ENCODE measurements at places on chromosomes 11 and 22.

- no peak for DNase-seq
Measured at GRCh38 chr11:3124821-3125220, 40.3 kb downstream of the OSBPL5 start.

DNA sequence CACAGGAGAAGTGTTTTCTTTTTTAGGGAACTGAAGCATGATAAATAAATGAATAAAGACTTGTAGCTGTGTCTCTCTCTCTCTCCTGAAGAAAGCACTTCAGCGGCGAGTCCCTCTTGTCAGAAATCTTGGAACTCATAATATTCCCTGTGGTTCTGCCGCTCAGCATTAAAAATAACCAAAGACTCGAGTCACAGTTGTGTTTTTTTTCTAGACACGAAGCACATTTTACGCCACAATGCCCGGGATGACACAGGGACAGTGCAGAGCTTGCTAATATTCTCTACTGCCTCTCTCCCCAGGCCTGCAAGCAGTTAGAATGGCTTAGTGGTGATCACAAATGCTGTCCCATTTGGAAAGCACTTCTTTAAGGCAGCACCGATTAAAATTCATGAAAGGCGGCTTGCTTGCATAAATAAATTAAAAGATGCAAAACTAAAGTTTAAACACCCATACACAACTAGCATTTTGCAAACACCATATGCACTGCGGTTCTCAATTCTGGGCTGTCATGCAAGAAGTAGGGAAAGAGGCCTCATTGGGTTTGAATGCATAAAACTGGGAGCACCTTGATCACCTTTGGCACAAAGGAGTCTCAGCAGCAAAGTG is 597.4 kb downstream of the SOX6 start:
- no peak for DNase-seq

- DNase-seq = no peak
Measured at GRCh38 chr11:72244361-72245262, 636 bp upstream of the PHOX2A start.

GRCh38 chr11:65169164-65169641 is 830 bp upstream of the SPDYC start:
- peak; percentile 52 for DNase-seq

- DNase-seq = no peak
Measured at GRCh38 chr11:104487046-104487806, 323.3 kb upstream of the PDGFD start.

- no peak for DNase-seq
Measured at GRCh38 chr11:10628508-10629236, 60.2 kb upstream of the LYVE1 start.

DNA sequence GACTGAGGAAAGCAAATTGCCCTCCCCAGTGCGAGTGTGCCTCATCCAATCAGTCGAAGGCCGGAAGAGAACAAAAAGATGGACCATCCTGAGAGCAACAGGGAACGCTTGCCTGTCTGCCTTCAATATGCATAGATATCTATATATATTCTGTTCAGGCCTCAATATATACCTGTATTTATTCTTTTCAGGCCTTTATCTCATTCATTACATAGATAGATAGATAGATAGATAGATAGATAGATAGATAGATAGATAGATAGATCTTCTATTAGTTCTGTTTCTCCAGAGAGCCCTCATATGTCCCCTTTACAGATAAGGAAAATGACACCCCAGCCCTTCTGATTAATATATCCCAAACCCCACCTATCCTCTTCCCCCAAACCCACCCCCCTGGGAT is 55.1 kb upstream of the LMO2 start:
- no peak for DNase-seq

GRCh38 chr11:32464078-32464477 is 28.7 kb upstream of the WT1 start:
- DNase-seq = no peak

DNA sequence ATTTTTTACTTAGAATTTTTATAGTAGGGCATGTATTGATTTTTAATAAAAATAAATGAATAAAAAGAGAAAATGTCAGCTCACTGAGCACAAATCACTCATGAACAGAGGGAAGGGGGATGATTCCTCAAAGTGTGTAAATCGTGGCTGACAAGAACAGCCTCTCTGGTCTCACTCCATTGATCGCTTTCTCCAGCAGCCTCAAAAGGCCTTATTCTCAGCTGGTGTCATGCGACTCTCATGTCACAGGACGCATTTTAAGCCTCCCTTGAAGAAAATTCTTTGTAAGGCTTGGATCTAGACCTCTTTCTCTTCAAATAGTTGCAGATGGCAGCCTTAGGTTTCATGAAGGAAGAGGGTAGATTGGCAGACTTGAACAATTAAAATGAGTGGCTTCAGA is 33.9 kb upstream of the SLC5A12 start:
- DNase-seq = no peak

DNA sequence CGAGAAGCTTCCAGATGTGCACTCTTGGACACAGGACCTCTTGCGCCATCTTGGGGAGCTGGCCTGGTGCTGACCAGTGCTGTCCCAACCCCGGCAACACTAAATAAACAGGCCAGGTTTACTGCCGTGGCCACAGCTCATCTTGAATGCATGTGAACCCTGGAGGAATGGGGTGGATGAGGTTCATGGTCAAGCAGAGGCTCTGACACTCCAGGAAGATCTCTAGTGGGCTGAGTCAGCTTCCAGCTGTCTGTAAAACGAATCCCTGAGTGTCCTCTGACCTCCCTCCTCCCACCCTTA is 51.8 kb downstream of the ALX4 start:
- DNase-seq = no peak

- DNase-seq = no peak
Measured at GRCh38 chr11:114562166-114562916, 2.7 kb upstream of the NXPE1 start.

- peak; percentile 40 for DNase-seq
Measured at GRCh38 chr11:14554959-14555358, 34.8 kb upstream of the PSMA1 start.

- DNase-seq = no peak
Measured at GRCh38 chr22:21876486-21877176, 9.2 kb upstream of the MAPK1 start.

DNA sequence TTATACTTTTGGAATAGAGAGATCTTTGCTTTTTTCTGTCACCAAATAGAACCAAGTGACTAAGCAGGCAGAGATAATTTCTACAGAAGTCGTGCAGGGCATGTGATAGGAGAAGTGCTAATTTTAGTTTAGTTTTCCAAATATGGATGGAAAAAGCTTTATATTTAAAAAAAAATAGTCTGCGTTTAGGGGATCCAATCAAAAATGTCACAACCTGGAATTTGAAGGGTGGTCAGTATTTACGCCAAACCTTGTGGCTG is 165.7 kb downstream of the LDLRAD3 start:
- no peak for DNase-seq

DNA sequence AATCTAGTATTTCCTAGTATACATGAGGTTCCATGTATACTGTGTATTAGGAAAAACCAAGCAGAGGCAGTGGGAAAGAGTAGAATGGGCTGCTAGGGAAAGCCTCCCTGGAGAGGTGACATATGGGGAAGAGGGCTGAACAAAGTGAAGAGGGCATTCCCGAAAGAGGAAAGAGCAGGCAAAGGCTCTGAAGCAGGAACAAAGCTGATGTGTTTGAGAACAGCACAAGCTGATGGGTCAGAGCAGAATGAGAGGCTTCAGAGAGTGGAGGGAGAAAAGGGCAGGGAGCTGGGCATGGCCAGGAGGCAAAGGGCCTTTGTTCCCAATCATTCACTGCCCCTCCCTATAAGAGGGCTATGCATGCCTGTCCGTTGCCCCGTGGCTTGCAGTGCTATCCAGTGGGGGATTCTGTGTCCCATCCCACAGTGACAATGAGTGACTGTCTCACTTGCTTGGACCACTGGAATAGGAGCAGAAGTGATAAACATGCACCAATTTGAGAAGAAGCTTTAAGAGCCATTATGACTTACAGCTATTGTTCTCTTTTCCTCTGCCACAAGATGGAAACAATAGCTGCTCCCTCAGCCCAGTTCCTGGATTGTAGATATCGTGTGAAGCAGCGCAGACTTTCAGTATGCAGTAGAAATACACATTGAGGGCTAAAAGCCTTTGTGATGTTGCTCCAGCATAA is 39.6 kb downstream of the GALNT18 start:
- DNase-seq = no peak

DNA sequence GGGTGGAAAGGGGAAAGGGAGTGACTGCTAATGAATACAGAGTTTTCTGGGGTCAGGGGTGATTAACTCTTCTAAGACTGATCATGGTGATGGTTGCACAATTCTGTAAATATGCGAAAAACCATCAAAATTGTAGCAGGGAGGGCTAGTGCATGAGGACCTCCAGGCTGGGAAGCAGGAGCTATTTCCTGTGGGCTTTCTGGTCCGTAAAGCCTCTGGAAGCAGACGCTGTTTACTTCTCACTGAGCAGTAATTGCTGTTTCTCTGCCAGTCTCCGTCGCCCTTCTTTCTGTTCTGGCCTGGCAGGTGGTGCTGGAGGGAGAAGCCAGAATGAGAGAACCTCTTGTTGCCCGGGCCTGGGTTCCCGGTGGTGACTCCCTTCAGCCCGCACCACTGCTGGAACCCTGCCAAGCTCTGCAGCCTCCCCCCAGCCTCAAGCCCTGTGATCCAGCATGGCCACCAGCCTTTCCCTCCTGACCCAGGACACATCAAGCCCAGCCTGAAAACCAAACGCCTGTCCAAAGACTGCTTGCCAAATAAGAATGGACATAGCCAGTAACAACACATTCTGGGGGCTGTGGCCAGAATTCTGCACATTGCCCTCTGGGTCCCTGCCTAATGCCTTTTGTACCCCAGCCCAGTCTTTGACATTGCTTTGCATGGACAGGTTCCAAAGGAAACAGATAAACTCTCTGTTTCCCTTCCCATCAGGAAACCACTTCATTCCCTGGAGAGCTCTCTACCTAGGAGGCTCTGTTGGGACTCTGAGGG is 201.0 kb upstream of the NAV2 start:
- no peak for DNase-seq

GRCh38 chr11:75421902-75422247 is 11.1 kb downstream of the KLHL35 start:
- no peak for DNase-seq

DNA sequence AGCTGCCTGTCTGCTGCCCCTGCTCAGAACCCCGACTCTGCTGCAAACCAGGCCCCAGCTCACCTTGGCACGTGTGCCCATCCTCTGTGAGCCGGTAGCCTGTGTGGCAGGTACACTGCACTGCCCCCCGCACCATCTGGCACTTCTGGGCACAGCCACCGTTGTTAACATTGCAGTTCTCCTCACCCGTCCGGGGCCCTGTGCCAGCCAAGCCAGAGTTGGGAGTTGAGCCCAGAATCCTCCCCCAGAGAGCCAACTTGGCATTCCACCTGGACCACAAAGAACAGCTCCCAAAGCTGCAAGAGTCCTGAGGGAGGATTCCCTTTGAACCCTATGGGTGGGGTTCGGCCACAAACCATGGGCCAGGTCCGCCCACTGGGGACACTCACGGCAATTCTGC is 22.5 kb downstream of the LRP4 start:
- no peak for DNase-seq

DNA sequence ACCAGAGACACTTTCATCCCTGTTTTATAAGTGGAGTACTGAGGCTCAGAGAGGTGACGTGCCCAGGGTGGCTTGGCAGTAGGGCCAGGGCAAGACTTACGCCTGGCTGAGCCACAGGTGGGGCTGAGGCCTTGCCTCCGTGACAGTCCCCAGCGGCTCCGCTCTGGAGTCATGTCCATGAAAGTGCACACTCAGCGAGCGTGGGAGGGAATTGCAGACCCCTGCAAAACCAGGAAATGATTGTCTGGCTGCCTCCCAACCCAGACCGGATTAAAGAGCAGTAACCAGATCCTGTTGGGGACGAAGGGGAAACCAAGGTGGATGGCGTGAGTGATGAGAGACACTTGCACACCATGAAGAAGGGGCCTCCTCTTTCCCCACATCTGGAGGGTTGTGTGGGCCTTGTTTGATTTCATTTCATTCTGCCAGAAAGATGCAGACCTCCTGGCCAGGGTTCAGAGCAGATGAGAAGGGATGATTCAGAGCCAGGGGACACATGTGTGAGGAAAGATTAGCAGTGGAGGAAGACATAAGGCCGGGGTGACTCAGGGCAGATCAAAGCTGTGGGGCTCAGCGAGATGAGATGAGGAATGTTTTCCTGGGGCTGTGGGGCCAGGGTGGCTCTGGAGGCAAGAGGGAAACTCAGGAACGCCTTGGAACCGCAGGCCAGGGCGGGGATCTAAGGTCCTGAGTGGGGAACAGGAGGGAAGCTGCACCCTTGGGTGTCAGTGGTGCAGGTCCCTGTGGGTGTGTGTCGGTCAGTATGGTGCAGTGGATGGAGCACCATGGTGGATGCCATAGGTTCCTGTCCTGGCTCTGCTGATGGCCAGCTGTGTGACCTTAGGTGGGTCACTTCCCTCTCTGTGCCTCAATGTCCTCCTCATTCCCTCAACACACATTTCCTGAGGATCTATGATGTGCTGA is 29.9 kb upstream of the LRRC32 start:
- DNase-seq = peak; percentile 82

DNA sequence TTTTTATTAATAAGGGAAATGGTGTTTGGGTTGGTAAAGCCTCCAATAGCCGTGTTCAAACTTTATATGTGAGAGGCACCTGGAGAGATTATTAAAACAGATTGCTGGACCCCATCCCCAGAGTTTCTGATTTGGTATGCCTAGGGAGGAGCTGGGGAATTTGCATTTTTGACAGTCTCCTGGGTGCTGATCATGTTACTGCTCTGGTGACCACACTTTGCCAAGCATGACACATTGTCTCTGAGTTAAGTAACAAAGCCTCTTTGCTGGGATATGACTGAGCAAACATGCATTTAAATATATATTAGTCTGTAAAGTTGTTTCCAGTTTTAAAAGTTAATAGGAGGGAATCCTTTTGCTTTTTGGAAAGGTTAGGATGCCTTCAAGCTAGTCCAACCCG is 140.4 kb downstream of the NAV2 start:
- DNase-seq = no peak

GRCh38 chr22:37758694-37759093 is 49.0 kb upstream of the GCAT start:
- no peak for DNase-seq

- no peak for DNase-seq
Measured at GRCh38 chr22:36884349-36885158, 23.7 kb downstream of the NCF4 start.

DNA sequence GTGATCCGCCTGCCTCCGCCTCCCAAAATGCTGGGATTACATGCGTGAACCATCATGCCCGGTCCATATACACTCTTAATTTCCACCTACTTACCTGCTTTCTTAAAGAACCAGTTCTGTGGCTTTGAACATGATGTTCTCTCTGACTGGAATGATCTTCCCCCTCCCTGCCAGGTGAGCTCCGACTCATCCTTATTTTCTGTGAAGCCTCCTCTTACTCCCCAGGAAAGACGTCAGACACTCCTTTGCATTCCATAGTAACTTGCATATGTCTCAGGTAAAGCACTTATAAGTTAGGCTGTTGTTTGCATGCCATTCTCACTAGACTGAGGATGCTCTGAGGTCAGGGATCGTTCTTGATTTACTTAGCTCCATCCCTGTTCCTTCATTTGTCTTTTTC is 91.8 kb upstream of the RAB1B start:
- DNase-seq = no peak

GRCh38 chr11:17840101-17840548 is 105.5 kb downstream of the KCNC1 start:
- no peak for DNase-seq

- DNase-seq = peak; percentile 94
Measured at GRCh38 chr22:35477911-35478582, 62.6 kb upstream of the RASD2 start.

GRCh38 chr11:47399860-47400767 is 8.3 kb upstream of the SLC39A13 start:
- DNase-seq = peak; percentile 84
